ENCODE measurements at places on chromosomes 1 and 21.

DNA sequence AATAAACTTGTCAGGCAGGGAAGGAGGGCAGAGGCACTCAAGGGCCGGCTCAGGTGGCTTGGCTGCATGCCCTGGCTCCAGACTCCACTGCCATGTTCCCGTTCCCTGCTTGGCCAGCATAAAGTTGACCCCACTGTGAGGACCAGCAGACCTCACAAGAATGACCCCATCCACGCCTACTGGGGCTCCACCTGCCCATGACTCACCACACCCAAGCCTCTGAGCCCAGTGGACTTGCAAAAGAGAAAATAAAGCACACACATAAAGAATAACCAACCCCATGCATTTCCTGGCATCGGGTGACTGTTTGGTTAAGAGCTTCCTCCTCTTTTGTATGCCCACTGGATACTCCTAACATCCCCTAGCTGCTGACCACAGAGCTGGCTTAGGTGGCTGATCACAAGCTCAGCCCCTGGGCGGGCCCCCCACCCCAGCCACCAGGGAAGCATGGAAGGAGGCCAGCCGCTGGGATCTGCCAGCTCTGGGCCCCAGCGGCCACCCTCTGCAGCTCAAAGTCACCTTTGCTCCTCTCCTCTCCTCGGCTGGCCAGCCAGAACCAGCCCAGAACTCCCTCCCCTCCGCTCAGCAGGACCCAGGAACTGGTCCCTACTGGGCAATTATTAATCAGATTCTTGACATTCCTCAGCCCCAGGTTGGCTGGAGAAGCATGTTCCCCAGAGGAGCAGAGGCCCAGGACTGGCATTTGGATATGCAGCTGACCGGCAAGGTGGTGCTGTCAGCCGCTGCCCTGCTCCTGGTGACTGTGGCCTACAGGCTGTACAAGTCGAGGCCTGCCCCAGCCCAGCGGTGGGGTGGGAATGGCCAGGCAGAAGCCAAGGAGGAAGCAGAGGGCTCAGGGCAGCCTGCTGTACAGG lies at the start of gene KLHDC7A:
TSS of gene KLHDC7A (plus strand) at position 616 of the 875 bp plus-strand sequence. CDS start at position 668, 52 bp downstream.
- peak; percentile 12 for DNase-seq

- no peak for DNase-seq
These were observed 46.4 kb upstream of the SCCPDH start for GRCh38 chr1:246677842-246678241.

GRCh38 chr1:207579436-207579799 lies 65.5 kb upstream of the CR1L start:
- DNase-seq = peak; percentile 27

GRCh38 chr1:41598325-41598724 lies 113.8 kb upstream of the EDN2 start:
- DNase-seq = no peak

DNA sequence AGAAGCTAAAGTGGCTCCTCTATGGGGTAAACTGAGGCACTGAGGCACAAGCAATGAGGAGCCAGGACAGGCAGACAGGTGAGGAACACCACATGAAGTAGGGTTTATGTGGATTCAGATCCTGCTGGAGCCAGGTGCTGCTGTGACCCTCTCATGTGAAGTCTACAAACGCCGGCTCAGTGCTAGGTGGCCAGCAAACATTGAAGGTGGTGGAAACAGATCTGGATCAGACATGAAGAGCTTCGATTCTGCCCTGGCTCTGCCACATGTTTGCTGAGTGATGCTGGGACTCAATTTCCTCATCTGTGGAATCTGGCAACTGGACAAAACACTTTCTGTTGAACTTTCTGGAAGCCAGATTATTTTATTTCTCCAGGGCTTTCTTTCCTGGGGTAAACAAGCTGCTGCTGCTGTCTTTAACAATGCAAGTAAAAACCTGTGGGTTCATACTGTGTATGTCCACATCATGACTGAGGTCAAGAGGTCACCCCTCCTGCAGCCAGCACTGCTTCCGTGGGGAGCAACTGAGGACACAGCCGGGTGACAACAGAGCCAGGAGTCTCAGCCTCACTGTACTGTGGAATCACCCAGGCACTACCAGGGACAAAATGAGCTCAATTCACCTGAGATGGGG lies 33.3 kb downstream of the HMGB4 start:
- DNase-seq = no peak

DNA sequence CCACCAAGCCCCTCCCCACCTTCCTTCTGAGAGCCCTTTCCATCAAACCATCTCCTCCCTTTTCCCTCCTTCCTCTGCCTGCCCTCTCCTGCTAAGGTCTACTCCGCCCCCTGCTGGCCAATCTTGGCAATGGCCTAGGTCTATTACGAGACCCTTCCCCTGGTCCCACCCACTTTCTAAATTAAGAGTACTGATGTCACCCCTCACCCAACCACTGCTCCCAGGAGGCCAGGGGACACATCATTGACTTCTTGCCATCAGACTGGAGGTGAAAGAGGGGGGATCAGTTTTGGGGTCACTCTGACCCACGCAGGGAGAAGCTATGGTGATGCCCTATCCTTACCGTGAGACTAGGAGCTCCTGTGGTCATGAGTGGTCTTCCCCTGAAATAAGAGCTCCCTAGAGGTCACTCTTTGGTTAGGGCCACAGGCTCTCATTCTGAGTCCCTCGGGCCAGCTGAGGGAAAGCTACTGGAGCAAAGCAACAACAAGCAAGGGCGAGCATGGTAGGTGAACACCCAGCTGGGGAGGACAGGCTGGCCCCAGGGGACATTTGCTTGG lies 34.6 kb upstream of the S100A7 start:
- peak; percentile 23 for DNase-seq

- no peak for DNase-seq
These were observed 11.2 kb downstream of the KLF17 start for GRCh38 chr1:44129616-44130500.

- DNase-seq = no peak
These were observed 43.1 kb upstream of the CAPZB start for GRCh38 chr1:19528438-19528837.

- no peak for DNase-seq
These were observed 61.1 kb upstream of the SERBP1 start for GRCh38 chr1:67491280-67491679.
